ENCODE measurements at places on chromosomes 1 and 21. TPM values are rescaled to one million over a fixed set of nuclear protein-coding genes. Genes with fewer than 3 reads are reported as not detected.

DNA sequence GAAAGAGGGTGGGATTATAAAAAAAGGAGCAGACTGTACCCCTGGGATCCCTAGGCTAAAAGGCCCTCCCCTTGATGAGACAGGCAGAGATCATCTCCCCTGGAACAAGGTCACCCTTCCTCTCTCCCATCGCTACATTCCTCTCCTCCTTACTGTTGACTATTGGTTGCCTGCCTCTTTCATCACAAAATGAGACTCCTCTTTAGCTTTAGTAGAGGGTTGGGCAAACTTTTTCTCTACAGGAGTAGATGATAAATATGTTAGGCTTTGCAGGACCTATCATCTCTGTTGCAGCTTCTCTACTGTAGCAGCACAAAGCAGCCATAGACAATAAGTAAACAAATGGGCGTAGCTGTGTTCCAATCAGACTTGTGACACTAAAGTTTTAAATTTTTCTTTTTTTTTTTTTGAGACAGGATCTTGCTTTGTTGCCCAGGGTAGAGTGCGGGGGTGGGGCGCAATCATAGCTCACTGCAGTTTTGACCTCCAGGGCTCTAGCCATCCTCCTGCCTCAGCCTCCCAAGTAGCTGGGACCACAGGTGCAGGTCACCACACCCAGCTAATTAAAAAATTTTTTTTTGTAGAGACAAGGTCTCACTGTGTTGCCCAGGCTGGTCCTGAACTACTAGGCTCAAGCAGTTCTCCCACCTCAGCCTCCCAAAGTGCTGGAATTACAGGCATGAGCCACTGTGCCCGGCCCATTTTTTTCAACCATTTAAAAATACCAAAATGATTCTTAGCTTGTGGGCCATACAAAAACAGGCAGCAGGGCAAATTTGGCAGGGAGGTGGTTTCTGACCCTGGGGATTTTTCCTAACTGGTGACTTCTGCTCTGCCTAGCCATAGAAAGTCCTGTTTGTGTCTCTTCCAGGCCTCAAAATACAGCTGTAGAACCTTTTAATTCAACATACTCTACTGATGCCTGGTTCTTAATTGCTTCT is 15.1 kb downstream of the MCL1 start:
- peaks cover 61% of the 10 kb centered on the region for H3K4me1 ChIP-seq
- no peaks in the 10 kb centered on the region for H3K27me3 ChIP-seq
- peaks cover 1% of the 10 kb centered on the region for H3K36me3 ChIP-seq
- peak overlapping the region; percentile 100 for H3K27ac ChIP-seq

- peaks cover 2% of the 10 kb centered on the region for H3K4me1 ChIP-seq
- DNase-seq, result no peak
- peaks cover 7% of the 10 kb centered on the region for H3K27me3 ChIP-seq
- H3K4me3 ChIP-seq, result no peak overlapping the region
- H3K27ac ChIP-seq, result no peak overlapping the region
- H3K36me3 ChIP-seq, result peaks cover 3% of the 10 kb centered on the region
These were observed 102.7 kb upstream of the CD55 start for GRCh38 chr1:207218512-207219362.

- peaks cover 2% of the 10 kb centered on the region for H3K4me1 ChIP-seq
- DNase-seq, result no peak
- H3K27me3 ChIP-seq, result peaks cover 60% of the 10 kb centered on the region
- no peak overlapping the region for H3K27ac ChIP-seq
These were observed 2.7 kb downstream of the PPFIA4 start for GRCh38 chr1:203028784-203029553.

GRCh38 chr21:18722193-18722592 is 318.6 kb upstream of the TMPRSS15 start:
- H3K27me3 ChIP-seq, result no peaks in the 10 kb centered on the region
- no peak overlapping the region for H3K27ac ChIP-seq
- no peak overlapping the region for H3K4me3 ChIP-seq
- peaks cover 5% of the 10 kb centered on the region for H3K4me1 ChIP-seq
- DNase-seq, result no peak

- no peaks in the 10 kb centered on the region for H3K36me3 ChIP-seq
- H3K27ac ChIP-seq, result no peak overlapping the region
- H3K27me3 ChIP-seq, result no peaks in the 10 kb centered on the region
- no peak overlapping the region for H3K4me3 ChIP-seq
These were observed 321.8 kb downstream of the ZP4 start for GRCh38 chr1:237568955-237569354.

LAX1 gene
- total RNA-seq, result not detected

- H3K4me1 ChIP-seq, result no peaks in the 10 kb centered on the region
- no peak overlapping the region for H3K27ac ChIP-seq
- no peak for DNase-seq
- peaks cover 1% of the 10 kb centered on the region for H3K36me3 ChIP-seq
- no peaks in the 10 kb centered on the region for H3K27me3 ChIP-seq
These were observed 396.2 kb upstream of the DUSP10 start for GRCh38 chr1:222138095-222138494.

BLACAT1 gene
- 6.3 TPM for total RNA-seq

- H3K27ac ChIP-seq, result peak overlapping the region; percentile 76
- no peaks in the 10 kb centered on the region for H3K27me3 ChIP-seq
- peaks cover 37% of the 10 kb centered on the region for H3K4me1 ChIP-seq
- peaks cover 11% of the 10 kb centered on the region for H3K36me3 ChIP-seq
These were observed 1.3 kb upstream of the DOCK7 start for GRCh38 chr1:62689524-62689923.

DNA sequence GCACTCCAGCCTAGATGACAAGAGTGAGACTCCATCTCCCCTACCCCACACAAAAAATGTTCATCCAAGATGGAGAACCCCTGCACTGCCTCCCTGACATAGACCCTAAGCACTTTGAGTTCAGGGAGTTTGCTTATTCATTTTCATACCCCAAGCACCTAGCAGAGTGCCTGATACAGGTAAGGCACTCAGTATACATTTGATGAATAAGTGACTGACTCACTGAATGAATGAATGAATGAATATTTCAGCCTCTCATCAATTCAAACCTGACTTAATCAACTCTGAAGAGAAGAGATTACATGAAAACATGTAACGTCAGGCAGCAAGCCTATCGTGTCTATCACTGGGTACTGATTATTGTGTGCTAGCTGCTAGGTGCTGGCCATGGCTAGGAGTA is 121.3 kb upstream of the GADD45A start:
- no peaks in the 10 kb centered on the region for H3K36me3 ChIP-seq
- no peak overlapping the region for H3K4me3 ChIP-seq
- no peak for DNase-seq
- no peaks in the 10 kb centered on the region for H3K27me3 ChIP-seq
- no peaks in the 10 kb centered on the region for H3K4me1 ChIP-seq
- H3K27ac ChIP-seq, result no peak overlapping the region

GRCh38 chr1:1943834-1944570 is 24.9 kb upstream of the TMEM52 start:
- H3K27me3 ChIP-seq, result peaks cover 11% of the 10 kb centered on the region
- peak overlapping the region; percentile 53 for H3K4me3 ChIP-seq
- DNase-seq, result peak; percentile 72
- peaks cover 2% of the 10 kb centered on the region for H3K4me1 ChIP-seq
- H3K27ac ChIP-seq, result no peak overlapping the region
- no peaks in the 10 kb centered on the region for H3K36me3 ChIP-seq

OR6K3 gene
- not detected for total RNA-seq

GRCh38 chr1:176323472-176323871 is 116.4 kb upstream of the COP1 start:
- no peak for DNase-seq
- H3K4me1 ChIP-seq, result peaks cover 1% of the 10 kb centered on the region
- no peaks in the 10 kb centered on the region for H3K27me3 ChIP-seq
- no peaks in the 10 kb centered on the region for H3K36me3 ChIP-seq
- no peak overlapping the region for H3K4me3 ChIP-seq

MPL gene
- total RNA-seq, result not detected
